ENCODE measurements at places on chromosomes 3 and 15.

DNA sequence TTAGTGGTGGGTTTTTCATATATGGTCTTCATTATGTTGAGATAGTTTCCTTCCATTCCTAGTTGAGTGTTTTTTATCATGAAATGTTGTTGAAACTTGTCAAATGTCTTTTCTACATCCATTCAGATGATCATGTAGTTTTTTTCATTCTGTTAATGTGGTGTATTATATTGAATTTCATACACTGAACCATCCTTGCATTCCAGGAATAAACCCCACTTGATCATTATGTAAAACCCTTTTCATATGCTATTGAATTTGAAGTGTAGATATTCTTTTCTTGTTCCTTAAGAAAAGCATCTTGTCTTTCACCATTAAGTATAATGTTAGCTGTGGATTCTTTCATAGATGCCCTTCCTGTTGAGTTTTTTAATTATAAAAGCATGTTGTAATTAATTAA, 42.9 kb downstream of the PIAS1 start:
- no peak overlapping the region for H3K27ac ChIP-seq
- H3K36me3 ChIP-seq, result peaks cover 5% of the 10 kb centered on the region
- H3K4me1 ChIP-seq, result peaks cover 34% of the 10 kb centered on the region
- DNase-seq, result no peak
- H3K27me3 ChIP-seq, result no peaks in the 10 kb centered on the region

GRCh38 chr3:94184781-94185180, 121.9 kb downstream of the NSUN3 start:
- no peak for DNase-seq
- no peak overlapping the region for H3K4me3 ChIP-seq
- H3K27ac ChIP-seq, result no peak overlapping the region
- H3K27me3 ChIP-seq, result no peaks in the 10 kb centered on the region

DNA sequence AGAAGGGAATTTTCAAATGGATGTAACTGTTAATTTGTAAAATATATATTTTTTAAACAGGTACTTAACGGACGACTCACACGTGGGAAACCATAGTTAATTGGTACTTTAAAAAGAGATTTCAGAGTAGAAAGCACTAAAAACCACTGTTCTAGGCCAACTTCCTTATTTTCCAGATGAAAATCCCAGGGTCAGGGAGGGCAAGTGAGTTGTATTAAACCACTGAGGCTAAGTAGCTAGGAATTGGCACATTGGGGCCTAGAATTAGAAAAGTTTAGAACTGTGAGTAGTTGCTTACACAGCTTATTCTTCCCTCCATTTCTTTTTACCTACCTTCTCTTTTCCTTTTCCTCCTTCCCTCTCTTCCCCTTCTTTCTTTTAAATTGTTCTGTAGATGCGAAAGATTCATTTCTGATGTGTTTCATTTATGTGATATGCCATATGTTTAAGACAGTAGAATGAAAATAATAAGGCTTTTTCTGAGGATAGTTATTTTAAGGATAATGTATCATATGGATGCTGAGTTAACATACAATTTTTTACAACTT, 4.1 kb upstream of the UTS2B start:
- no peaks in the 10 kb centered on the region for H3K27me3 ChIP-seq
- no peak for DNase-seq
- H3K27ac ChIP-seq, result no peak overlapping the region
- H3K4me3 ChIP-seq, result no peak overlapping the region
- H3K4me1 ChIP-seq, result peaks cover 41% of the 10 kb centered on the region
- no peaks in the 10 kb centered on the region for H3K36me3 ChIP-seq

DNA sequence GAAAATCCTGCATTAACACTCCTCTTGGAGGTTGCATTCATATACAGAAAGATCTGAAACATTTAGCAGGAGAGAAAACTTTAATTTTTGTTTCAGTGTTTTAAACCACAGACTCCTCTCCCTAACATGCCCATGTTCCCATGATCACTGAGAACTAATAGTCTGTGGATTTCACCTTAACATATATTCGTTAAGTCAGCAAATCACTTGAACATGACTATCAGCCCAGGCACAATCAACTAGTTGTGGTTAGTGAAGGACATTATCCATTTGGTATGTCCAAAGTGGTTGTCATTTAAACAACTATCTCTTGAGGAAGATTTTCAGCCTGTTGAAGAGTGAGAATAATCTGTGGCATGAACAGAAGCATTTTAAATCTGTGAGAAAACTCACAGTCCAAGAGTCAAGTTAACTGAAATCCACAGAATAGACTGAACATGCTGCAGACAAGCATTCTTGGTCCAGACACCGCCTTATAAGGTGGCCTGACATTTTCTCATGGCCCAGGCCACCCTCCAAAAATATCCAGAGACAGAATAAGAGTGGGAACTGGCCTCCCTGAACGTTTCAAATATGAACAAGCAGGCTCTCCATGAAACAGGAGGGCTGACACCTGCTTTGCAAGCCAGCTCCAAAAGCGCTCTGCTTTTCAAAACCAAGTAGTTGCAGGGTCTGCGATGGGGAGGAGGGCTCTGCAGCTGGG, 39.9 kb upstream of the ADCY5 start:
- no peak overlapping the region for H3K27ac ChIP-seq
- H3K27me3 ChIP-seq, result no peaks in the 10 kb centered on the region
- no peak for DNase-seq
- H3K36me3 ChIP-seq, result peaks cover 8% of the 10 kb centered on the region
